ENCODE measurements at places on chromosomes 16 and 17. TPM values are rescaled to one million over a fixed set of nuclear protein-coding genes. Genes with fewer than 3 reads are reported as not detected.
A peak's percentile ranks its signal among the peaks of the same experiment; 100 is the strongest.

DNA sequence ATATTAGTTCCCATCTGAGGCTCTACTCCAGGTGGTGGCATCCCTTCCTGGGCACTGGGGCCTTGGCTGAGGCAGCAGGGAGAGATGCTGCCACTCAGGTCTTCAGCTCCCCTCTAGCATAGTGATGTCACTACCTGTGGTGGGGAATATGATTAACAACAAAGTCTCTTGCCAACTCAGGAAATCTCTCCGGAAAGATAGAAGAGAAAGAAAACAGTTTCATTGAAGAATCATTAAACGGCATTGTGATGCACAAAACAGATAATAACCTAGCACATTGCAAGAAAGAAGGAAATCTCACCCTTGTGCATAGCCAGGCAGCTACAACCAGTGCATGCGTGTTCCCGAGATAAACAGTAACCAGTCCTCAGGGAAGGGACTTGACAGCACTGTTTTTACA is 12.2 kb upstream of the ZNF267 start:
- DNase-seq: no peak

GRCh38 chr16:73813527-73813926 is 483.1 kb upstream of the PSMD7 start:
- DNase-seq: no peak

- DNase-seq: no peak
These were observed 78.9 kb downstream of the IRX5 start for GRCh38 chr16:55009581-55009980.

DNA sequence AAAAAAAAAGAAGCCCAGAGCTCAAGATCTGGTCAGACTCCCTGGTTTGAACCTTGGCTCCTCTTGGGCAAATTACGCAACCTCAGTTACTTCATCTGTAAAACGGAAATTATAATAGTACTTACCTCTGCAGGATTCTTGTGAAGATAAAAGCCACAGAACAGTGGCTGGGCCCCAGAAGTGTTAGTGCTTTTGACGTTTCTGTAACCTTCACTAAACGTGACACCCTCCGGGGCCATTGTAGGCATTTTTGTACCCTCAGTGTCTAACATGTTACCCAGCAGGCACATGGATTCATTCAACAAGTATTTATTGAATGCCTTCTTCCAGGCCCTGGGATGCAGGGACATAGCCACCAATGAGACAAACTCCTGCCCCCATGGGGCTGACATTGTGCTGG is 58.0 kb downstream of the PITPNC1 start:
- DNase-seq: no peak

GRCh38 chr17:13228225-13228624 is 210.4 kb upstream of the ELAC2 start:
- DNase-seq: no peak

DNA sequence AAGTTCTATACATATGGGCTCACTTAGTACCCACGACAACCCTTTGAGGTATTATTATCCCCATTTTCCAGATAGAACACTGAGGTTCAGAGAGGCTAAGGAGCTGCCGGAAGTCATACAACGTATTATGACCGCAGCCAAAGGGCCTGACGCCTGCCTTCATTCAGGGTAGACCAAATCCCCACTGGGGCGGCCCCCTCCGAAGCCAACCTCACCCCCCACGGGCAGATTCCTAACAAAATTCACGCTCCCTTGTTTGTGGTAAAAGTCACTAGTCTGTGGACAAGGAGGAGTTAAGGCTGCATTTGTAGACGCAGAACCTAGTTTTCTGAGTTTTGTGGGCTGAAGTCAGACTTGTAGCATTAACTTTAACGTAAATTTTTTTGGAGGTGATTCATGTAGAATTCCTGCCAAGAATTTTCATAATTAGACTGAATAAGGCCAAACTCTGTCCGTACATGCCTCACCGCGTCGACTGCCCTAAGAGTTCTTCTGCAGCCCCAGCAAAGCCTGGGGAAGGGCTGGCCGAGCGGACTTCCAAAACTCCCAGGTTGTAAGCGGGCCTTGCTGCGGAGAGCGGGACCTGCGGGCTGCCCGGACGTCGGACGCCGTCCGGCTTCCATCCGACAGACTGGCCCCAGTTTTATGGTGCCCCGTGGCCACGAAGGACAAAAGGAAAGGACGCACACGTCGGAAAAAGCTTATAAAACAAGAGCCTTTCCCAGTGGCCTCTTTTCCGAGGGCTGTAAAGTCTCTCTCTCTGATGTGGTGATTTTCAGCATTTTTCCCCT is 75.7 kb downstream of the NXN start:
- DNase-seq: peak; percentile 85

DNA sequence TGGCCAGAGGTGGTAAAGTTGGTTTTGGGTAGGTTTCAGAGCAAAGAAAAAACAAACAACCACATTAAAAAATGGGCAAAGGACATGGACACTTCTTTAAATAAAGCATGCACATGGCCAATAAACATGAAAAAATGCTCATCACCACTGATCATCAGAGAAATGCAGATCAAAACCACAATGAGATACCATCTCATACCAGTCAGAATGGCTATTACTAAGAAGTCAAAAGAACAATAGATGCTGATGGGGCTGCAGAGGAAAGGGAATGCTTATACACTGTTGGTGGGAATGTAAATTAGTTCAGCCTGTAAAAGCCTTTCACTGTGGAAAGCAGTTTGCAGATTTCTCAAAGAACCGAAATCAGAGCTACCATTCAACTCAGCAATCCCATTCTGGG is 598.4 kb upstream of the SOX9 start:
- peak; percentile 19 for DNase-seq

DNA sequence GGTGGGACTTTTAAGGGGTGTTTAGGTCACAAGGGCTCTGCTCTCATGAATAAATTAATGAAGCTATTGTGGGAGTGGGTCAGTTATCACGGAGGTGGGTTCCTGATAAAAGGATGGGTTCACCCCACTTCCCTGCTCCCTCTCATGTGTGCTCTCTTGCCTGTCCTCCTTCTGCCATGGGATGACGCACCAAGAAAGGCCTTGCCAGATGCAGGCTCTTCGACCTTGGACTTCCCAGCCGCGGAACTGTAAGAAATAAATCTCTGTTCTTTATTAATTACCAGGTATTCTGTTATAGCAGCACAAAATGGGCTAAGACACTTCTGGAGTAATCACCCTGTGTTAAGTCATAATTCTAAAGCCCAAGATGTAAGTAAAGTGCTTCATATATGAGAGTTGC is 141.5 kb downstream of the ASIC2 start:
- DNase-seq: no peak

- no peak for DNase-seq
These were observed 33.8 kb downstream of the PIPOX start for GRCh38 chr17:29076722-29077121.

DNA sequence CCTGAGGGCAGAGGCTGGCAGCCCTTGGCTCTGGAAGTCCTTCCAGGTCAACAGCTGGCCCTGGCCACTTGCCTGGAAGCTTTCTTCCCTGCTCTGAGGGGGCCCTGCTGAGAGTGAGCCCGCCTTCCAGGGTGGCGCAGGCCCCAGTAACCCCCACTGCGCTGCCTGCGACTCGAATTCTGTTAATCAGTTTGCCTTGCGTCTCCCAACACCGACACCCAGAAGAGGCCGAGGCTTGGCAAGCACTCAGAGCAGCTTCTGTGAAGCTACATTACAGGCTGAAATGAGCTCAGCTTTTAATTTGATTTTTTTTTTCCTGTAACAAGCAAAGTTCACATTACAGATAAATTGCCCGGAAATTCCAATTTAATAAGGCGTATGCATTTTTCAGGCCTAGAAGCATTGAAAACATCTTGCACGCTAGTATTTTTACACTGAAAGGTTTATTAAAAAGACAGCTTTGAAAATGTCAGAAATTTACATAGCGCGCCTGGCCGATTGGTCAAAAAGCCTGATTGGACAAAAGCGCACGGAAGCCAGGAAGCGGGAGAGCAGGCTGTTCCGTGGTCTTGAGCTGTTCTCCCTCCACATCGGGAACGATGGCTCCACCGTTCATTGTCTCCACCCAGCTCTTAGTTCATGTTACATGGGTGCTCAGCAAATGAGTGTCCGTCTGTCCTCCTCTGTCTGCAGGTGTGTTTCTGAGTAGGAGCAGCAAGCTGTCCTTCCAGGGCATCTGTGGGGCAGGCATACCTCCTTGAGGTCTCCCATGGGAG is 65.5 kb upstream of the HSBP1 start:
- DNase-seq: no peak

- peak; percentile 73 for DNase-seq
These were observed 20.0 kb upstream of the HERPUD1 start for GRCh38 chr16:56911771-56912571.

DNA sequence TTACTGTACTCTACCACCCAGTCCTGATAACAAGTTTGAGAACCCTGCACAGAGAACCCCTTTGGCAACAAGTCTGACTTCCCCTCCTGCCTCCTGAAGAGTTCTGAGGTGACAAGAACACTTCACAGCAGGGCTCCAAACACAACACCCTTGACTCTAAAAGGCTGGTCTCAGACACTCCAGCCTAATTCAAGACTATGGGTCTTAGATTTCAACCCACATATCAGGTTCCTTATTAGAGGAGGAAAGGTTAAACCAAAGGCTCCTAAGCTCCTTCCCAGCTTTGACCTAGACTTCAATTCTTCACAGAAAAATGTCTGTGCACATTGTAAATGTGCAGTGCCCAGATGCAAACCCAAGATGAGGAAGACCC is 23.0 kb downstream of the RANBP10 start:
- DNase-seq: no peak

GRCh38 chr17:50924800-50925199 is 58.6 kb upstream of the TOB1 start:
- no peak for DNase-seq

DNA sequence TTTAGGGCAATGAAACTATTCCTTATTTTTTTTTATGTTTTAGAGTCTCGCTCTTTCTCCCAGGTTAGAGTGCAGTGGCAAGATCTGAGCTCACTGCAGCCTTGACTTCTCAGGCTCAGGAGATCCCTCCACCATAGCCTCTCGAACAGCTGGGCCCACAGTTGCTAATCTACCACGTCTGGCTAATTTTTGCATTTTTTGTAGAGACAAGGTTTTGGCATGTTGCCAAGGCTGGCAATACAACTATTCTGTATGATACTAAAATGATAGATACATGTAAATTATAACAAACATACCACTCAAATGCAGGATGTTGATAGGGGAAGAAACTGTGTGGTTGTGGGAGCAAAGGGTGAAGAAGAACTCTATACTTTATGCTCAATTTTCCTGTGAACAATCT is 401.3 kb downstream of the ZFHX3 start:
- no peak for DNase-seq

- no peak for DNase-seq
These were observed 1.5 kb downstream of the ATPAF2 start for GRCh38 chr17:18037486-18037885.

DNA sequence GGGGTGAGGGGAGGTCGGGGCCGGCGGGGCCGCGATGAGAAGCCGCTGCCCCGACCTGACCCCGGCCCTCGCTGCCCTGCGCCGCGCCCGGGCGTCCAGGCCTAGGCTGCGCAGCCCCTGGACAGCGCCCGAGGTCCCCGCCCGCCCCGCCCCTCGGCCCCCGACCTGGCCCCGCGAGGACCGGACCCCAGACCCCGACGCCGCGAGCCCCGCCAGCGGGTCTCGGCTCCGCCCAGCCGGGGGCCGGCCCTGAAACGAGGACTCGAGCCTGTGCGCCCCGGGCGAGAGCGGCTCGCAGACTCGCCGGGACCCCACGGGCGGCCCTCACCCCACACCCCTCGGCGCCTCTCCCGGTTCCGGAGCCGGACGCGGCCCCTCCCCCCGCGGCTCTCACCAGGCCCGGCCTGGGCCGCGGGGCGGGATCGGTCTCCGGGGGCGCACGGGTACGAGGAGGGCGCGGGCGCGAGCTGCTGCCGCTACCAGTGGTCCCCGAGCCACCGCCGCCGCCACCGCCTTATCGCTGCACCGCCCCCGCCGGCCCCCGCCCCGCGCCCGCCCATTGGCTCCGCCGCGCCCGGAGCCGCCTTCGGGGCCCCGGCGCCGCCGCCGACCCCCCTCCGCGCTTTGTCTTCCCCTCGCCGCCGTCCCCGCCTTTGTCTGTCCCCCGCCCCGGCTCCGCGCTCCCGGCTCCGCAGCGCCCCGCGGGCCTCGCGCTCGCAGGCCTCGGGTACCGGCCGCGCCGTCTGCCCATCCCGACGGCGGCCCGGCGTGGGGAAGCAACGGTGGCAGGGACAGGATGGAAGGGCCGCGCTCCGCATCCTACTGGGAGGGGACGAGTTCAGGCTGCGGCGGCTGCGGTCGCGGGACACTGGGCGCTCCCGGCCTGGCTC is at the start of gene LIMD2:
Gene LIMD2, minus strand, starts transcription at position 488 of the 890 bp plus-strand sequence. CDS start 827 bp downstream, outside the sequence.
- DNase-seq: peak; percentile 35

DNA sequence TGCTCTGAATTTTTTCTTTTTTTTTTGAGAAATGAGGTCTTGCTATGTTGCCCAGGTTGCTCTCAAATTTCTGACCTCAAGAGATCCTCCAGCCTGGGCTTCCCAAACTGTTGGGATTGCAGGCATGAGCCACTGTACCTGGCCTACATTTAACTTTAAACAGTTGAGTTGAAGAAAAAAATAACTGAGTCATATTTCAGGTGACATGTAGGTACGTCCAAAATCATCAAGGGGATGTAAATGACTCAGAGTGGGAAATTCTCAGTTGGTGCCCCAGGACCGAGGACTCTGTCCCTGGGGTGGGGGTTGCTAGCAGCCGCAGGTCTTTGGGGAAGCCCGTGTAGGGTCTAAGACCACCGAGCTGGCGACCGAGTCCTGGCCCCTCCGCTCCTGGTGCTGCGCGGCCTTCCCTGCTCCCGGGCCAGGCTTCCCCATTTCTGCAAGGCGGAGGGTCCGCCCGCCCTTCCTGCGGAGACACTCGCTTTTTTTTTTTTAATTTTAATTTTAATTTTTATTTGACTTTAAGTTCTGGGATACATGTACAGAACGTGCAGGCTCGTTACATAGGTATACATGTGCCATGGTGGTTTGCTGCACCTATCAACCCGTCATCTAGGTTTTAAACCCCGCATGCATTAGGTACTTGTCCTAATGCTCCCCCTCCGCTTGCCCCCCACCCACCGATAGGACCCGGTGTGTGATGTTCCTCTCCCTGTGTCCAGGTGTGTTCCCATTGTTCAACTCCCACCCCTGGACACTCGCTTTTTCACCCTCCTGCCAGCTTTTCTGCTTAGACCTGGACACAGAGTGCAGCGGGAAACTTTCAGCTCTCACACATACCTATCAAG is 12.7 kb upstream of the N4BP1 start:
- DNase-seq: no peak

- no peak for DNase-seq
These were observed 35.8 kb downstream of the COX4I1 start for GRCh38 chr16:85835227-85835751.

- DNase-seq: no peak
These were observed 80.0 kb upstream of the NKD1 start for GRCh38 chr16:50467943-50468748.

DNA sequence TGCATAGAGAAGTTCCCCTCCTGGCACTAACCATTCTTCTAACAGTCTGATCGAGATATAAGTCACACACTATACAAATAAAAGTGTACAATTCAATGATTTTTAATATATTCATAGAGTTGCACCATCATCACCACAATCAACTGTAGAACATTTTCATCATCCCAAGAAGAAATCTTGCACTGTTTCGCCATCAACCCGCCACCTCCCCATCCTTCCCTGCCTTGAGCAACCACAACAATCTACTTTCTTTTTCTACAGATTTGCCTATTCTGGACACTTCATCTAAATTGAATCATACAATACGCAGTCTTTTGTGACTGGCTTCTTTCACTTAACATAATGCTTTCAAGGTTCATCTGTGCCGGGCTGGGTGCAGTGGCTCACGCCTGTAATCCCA is 33.0 kb upstream of the GUCY2D start:
- DNase-seq: no peak

Gene PPL
- total RNA-seq: 0.81 TPM

Gene CLEC10A
- total RNA-seq: not detected

Gene ODAD4
- 1.8 TPM for total RNA-seq

Gene NPIPB6
- not detected for total RNA-seq

Gene TXNL4B
- total RNA-seq: 12.0 TPM

Gene PRAC2
- total RNA-seq: not detected

Gene FKBP10
- total RNA-seq: 139 TPM

Gene MPO
- not detected for total RNA-seq

Gene CCDC200
- total RNA-seq: not detected
